ENCODE measurements at places on chromosomes 7 and 10.

- DNase-seq = no peak
These were observed 1.7 kb downstream of the SORCS3 start for GRCh38 chr10:104642658-104643302.

DNA sequence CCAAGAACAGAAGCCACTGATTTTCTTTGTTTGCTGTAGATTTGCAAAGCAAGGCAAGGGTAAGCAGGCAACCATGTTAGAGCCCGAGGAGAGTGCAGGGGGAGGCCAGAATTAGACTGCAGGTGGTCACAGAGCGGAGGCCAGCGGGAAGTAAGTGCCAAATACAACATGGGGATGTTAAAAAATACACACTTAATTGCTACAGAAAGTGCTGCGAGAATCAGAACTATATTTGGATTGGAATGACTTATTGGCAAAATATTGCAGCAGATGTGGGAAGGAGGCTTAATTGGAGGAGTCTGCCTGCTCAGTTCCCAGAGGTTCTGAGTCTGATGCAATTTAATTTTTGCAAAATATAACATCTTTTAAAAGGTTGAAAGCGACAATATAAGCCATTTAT lies 49.7 kb upstream of the ADCY1 start:
- DNase-seq = no peak

DNA sequence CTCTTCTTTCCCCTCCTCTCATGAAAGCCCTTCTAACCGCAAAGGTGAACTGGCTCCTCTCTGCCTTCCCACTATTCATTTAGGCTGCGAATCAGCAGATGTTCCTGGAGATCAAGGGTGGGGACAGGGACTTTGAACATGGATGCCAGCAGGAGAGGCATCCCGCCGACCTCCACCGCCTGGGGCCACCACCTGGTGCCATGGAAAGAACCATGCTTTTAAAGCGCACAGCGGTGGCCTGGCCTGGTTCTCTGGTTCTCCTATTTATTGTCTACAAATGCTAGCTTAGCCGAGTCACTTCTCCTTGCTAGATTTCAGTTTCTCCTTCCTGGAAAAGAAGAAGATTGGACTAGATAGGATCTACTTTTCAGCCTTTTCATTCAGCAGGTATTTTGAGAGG lies 43.2 kb upstream of the KCNMA1 start:
- no peak for DNase-seq

DNA sequence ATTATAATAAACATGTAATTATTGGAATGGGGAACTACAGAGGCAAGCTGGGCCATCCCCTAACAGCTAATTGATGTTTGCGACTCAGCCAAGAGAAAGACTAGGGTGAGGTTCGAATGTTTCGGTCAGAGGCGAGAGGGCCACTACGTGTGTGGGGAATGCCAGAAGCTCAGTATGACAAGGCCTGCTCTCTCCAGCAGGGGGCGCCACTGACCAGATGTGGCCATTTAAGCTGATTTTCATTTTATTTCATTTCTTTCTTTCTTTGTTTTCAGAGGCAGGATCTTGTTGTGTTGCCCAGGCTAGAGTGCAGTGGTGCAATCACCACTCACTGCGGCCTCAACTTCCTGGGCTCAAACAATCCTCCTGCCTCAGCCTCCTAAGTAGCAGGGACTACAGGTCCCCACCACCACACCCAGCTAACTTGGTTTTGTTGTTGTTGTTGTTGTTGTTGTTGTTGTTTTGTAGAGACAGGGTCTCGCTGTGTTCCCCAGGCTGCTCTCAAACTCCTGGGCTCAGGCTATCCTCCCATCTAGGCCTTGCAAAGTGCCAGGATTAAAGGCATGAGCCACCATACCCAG lies 38.1 kb downstream of the TMEM130 start:
- DNase-seq = no peak

GRCh38 chr10:48778193-48778857 lies 93.7 kb downstream of the WDFY4 start:
- no peak for DNase-seq

- no peak for DNase-seq
These were observed 299.4 kb downstream of the SNX13 start for GRCh38 chr7:17640730-17641377.

Data from stimulated activated CD4-positive, alpha-beta T cell treated with anti-CD3 and anti-CD28 coated beads, Interleukin-1b, Interleukin-23, amount 100 ng/mL, for 24 hours (primary cell).